Left kidney (tissue), 8 donors: ENCODE measurements at places on chromosomes 3 and 15.
A peak's percentile ranks its signal among the peaks of the same experiment; 100 is the strongest.

GRCh38 chr15:68441045-68441743, 9.2 kb upstream of the ITGA11 start:
- DNase-seq: no peak

GRCh38 chr3:85576091-85576690, 617.4 kb downstream of the CADM2 start:
- DNase-seq: peak; percentile 53

DNA sequence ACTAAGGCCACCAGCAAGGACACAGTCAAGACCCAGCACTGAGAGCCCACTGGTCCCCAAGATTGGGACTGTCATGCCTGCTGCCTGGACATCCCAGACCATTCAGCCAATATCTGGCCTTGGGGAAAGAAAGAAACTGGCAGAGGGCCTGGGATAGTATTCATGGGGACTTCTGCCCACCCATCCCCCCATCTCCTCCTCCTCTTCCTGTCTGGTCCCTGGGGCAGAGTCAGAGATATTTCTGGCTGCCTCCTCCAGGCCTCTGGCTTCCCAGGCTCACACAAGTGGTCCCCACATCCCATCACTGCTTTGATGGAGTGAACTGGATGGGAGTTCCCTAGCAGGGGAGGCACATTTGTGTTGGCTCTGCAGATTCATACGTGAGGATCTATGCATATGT, 4.2 kb upstream of the RASL12 start:
- DNase-seq: no peak

GRCh38 chr15:57156210-57156884, 220.0 kb upstream of the CGNL1 start:
- no peak for DNase-seq
